Activated T-helper 1 cell treated with anti-CD3 and anti-CD28 coated beads, Interleukin-12 subunit alpha, Interleukin-12 subunit beta, Interleukin-2, Interleukin-4 antibody, amounts not matched to agents 30 ng/mL and 10 ng/mL and 1 ng/mL, durations not matched to agents 14 hours and 24 hours and 36 hours (primary cell): ENCODE measurements at places on chromosomes 3 and 15. TPM values are rescaled to one million over a fixed set of nuclear protein-coding genes. Genes with fewer than 3 reads are reported as not detected.

DNA sequence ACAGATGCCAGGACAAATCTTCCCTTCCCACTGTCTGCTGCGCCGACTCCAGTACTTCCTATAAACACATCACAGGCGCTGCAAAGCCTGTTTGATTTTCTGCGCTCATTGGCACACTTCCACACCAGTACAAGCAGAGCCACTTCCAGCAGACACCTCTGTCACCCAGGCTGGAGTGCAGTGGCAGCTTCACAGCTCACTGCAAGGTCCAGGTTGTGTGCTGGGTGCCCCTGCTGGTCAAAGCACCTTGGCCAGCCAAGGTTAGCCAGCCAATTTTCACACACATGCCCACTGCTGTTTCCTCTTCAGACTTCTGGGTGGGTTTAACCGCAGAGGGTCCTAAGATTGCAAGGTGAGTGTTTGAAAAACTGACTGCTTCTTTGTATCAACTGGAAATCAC lies 4.9 kb downstream of the CHDH start:
- no peak for DNase-seq

GRCh38 chr3:115958526-115958925 lies 335.2 kb downstream of the GAP43 start:
- DNase-seq = no peak

DNA sequence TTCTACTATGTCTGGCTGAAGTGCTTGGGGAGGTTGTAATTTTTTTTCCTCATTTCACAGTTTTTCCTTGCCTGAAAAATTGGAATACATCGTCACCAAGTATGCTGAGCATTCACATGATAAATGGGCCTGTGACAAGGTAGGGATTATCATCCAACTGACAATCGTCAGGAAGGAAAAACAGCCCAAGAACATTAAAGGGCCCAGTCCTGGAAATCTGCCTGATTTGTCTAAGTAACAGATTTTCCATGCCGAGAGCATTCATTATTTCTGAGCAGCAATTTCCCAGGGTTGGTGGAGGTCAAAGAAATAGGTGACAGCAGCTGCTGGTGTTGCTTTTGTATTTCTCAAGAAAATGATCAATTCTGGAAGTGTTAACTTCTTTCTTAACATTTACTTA lies 226.0 kb upstream of the CHRM5 start:
- DNase-seq = no peak

DNA sequence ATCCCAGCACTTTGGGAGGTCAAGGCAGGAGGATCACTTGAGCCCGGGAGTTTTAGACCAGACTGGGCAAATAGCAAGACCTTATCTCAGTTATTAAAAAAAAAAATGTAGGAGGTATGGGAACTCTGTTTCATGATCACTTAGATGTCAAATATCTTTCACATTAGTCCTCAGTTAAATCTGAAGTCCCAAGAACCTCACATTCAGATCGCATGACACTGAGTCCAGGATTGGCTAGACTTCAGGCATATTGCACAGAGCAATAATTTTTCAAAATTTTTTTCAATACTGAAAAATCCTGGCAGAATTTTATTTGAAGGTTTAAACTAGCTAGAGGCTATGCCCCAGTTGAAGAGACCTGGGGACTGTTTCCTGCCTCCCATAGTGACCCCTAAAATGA lies 56.3 kb upstream of the ZNF148 start:
- DNase-seq = no peak

DNA sequence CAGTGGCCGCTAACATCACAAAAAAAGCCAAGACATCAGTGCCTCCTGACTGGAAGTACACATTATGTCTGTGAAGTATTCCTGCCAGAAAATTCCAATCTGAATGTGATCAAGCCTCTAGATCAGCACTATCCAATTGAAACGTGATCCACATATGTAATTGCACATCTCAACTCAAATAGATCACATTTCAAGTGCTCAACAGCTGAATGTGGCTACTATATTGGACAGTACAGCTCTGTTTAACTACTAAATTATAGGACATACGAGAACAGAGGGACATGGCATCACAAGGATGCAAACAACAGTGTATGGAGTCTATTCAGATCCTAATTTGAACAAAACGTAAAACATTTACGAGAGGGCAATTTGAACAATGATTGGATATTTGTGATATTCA lies 542 bp upstream of the UBAP1L start:
- DNase-seq = no peak

DNA sequence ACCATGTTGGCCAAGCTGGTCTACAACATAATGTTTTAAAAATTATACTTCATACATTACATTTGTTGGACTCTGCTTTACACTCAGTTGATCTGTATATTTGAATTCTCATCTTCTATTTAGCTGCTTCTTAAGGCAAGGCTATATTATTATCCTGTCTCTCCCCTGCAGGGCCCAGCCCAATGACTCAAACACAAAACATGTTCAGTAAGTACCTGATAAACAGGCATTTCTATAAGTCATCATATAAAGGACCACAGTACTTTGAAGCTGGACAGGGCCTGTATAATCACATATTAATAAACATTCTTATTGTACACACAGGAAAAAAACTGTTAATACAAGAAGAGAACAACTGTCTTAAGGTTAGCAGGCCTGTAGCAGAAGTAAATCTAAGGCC lies 36.2 kb downstream of the NGLY1 start:
- DNase-seq = no peak

- no peak for DNase-seq
Measured at GRCh38 chr3:58522759-58523425, 14.1 kb downstream of the ACOX2 start.

- no peak for DNase-seq
Measured at GRCh38 chr15:96345560-96346399, 15.3 kb downstream of the NR2F2 start.

DNA sequence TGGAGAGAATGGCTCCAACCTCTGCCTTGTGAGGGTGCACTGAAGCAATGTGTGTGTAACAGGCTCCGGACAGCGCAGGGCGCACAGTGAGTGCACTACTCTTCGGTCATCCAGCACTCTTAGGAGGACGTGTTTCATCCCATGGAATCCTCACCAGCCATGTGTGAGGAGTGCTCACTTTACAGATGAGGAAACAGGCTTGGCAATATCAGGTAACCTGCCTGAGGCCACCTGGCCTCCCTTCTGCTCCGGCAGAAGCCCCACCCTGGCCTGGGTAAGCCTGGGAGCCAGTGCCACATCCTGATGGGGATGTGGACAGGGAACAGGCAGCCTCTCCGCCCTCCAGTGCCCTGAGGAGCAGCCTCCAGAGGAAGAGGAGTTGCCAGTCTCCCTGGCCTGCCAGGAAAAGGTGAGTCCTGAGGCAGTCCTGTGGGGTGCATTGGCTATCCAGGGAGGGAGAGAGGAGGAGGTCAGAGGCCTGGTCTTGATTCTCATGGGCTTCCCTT lies 39.4 kb upstream of the LIMD1 start:
- DNase-seq = no peak

DNA sequence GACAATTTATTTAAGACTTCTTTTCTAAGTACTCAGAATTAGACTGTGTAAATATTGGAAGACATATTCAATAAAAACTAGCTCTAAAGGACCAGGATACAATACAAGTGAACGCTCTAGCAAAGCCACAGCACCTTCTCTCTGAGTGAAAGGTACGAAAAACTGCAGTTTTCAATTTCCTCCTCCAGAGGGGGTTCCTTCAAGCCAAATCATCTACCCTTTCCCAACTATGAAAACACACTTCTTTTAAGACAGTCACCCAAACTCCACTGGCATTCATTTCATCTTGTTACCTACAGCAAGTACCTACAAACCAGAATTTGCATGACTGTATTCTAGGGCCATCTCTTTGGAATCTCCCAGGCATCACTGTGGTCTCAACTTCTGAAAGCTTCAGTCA lies 165.8 kb downstream of the ERC2 start:
- DNase-seq = no peak

The FMN1 gene
- total RNA-seq = 0.03 TPM in 1 of 2 replicates, not detected in the other

The RYR3 gene
- 0.02 TPM in 1 of 2 replicates, not detected in the other for total RNA-seq

The KBTBD12 gene
- total RNA-seq = not detected in 2 replicates

The BBX gene
- 38.1 and 45.1 TPM in 2 replicates for total RNA-seq

The SLC12A8 gene
- 1.1 TPM in 2 replicates for total RNA-seq

The ANKRD63 gene
- total RNA-seq = not detected in 2 replicates

The ISLR gene
- total RNA-seq = not detected in 2 replicates

The INSYN1 gene
- total RNA-seq = not detected in 2 replicates
